ENCODE measurements at places on chromosomes 5 and 9. TPM values are rescaled to one million over a fixed set of nuclear protein-coding genes. Genes with fewer than 3 reads are reported as not detected.

Gene PRRT1B
- not detected for total RNA-seq

Gene IL3
- total RNA-seq, result not detected

Gene ECM2
- 3.3 TPM for total RNA-seq

Gene NRG2
- 1.1 TPM for total RNA-seq

Gene PCDHGB5
- 12.1 TPM for total RNA-seq

Gene ANKRD18B
- not detected for total RNA-seq

Gene CTSV
- total RNA-seq, result not detected

Gene SLC34A3
- total RNA-seq, result not detected

Gene TOR4A
- 16.0 TPM for total RNA-seq

Gene SLC1A3
- 10.3 TPM for total RNA-seq

Gene DEPDC1B
- 11.3 TPM for total RNA-seq

Gene RMI1
- 7.0 TPM for total RNA-seq

Gene TYRP1
- total RNA-seq, result 0.73 TPM

Gene DAB2
- 59.8 TPM for total RNA-seq

Gene SLIT3
- 2.9 TPM for total RNA-seq

Gene CDH9
- total RNA-seq, result not detected

Gene DCTN4
- total RNA-seq, result 64.5 TPM

Measured in subcutaneous preadipocyte (primary cell).